ENCODE measurements at places on chromosomes 7 and 10.

DNA sequence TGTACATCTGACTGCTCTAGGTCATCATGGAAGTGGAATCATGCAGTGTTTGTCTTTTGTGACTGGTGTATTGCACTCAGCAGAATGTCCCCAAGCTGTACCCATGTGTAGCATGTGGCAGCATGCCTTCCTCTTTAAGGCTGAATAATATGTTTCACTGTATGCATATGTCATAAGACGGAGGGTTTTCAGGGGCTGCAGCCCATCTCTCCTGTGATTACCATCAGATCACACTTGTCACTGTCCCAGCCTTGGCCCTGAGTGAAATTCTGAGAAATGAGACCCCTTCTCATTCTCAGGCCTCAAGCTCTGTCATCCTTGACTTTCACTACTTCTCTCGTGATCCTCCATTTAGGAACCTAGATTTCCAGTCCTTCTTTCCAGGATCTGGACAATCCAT, 50.0 kb downstream of the CPXM2 start:
- no peak for DNase-seq

- peak; percentile 85 for DNase-seq
Measured at GRCh38 chr10:35058134-35058533, 32.0 kb downstream of the CUL2 start.

- no peak for DNase-seq
Measured at GRCh38 chr7:78900806-78901205, 552.7 kb downstream of the MAGI2 start.

GRCh38 chr10:11205030-11205772, 187.5 kb downstream of the CELF2 start:
- DNase-seq: peak; percentile 33

GRCh38 chr10:88097536-88097935, 234.1 kb downstream of the PTEN start:
- no peak for DNase-seq

- DNase-seq: no peak
Measured at GRCh38 chr7:152059311-152059710, 33.8 kb downstream of the GALNT11 start.

DNA sequence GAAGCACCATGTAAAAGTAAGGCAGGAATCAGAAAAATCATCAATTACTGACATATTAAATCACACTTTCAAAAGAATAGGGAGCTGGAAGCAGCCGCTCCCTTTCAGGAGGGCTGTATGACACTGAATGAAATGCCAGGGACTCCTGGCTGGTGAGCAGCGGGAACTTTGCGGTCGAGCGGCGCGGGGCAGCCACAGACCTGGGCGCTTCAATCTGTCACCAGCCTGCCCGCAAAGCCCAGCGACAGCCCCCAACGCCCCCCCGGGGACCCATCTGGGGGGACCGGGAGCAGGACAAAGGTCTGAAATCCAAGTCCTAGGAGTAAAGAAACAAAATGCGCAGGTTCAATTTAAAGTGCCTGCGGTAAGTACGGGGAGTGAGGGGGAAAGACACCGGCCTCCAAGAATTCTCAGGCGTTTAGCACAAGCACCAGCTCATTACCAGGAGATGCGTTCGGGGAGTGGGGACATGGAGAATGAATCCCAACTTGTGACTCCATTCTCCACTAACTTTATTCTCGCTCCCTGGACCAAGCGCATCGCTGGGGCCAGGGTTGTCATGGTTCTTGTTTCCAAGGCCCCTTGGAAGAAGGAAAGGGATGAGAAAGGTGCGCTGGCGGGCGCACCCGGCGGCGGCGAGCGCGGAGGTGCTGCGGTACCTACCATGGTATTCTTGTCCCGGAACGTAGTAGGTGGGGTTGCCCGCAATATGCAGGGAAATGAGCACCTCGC, 824 bp downstream of the RELN start:
- peak; percentile 9 for DNase-seq

- DNase-seq: no peak
Measured at GRCh38 chr7:77684030-77684429, 12.2 kb upstream of the RSBN1L start.

- DNase-seq: peak; percentile 82
Measured at GRCh38 chr10:9209105-9209798, 1154.8 kb downstream of the GATA3 start.

DNA sequence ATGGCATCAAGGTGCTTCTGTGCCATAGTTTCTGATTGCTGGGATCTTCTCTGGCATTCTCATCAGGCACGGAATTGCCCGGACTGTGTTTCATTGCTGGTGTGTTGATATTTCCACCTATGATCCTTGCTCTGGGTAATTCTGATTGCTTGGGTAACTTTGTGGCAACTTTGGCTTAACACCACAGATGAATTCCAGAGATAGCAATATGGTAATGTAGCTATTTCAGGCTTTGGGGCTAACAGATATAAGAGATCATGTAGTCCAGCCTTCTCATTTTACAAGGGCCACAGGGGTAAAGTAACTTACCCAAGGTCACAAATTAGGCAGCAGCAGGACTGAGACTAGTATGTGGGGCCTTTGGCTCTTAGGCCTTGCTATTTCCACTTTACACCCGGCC, 53.9 kb upstream of the PLPP4 start:
- DNase-seq: no peak

DNA sequence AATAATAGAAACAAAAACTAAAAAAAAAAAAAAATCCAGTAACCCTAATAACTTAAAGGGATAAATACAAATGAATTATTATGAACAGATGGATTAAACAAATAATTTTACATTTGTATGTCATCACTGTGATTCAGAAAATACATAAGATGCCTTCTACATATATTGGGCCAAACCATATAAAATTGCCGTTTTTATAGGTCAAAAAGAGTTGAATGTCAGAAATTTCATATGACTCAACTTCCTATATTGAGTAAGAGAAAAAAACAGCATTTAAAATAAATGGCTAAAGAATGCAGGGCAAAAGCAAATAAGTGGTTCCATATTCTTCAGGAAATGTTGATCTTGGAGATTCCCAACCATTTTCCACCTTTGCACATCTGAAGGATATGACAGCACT, 9.4 kb downstream of the SLC35B4 start:
- DNase-seq: no peak

DNA sequence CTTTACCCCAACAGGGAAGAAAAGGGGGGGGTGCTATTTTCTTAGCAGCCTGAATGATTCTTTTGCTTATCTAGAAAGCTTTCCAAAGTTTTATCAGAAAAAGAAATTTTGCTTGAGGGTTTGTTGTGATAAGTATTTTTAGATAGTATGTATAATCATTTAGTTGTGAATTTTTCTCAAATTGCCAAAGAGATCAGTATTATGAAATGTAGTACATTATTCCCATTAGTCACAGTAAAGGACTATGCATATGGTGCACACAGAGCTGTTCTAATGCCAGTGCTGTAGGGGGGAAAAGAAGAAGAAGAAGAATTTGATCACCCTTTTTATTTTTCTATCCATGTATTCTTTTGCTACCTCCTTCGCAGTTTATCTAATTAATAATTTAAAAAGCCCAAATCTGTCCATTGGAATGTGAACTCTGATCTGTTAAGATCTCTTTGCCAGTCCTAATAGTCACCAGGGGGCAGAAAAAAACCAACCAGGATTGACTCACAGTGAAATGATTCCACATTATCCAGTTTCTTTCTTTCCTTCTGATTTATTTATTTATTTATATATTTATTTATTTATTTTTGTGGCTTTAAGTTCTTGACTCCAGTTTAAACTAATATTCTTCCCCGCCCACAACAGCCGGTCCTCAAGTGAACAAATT, 4.7 kb downstream of the RBM20 start:
- no peak for DNase-seq

DNA sequence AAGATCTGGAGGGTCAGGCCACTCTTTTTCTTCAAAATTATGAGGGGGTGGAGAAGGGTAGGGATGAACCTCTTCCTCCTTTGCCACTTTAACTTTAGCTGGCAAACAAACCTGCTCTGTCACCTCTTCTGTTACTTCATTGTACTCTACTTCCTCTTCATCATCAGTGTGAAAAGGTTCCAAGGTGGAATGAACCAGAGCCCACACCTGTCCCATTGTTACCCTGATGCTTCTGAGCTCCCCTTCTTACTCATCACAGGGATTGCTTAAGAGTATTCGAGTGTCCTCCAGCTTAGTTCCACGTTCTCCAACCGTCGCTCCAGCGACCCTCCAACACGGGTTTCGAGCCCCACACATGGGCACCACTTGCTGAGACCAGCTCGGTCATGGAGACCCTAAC, 5.2 kb downstream of the MRPS24 start:
- DNase-seq: no peak

GRCh38 chr10:61840403-61840802, 61.1 kb upstream of the ARID5B start:
- no peak for DNase-seq

DNA sequence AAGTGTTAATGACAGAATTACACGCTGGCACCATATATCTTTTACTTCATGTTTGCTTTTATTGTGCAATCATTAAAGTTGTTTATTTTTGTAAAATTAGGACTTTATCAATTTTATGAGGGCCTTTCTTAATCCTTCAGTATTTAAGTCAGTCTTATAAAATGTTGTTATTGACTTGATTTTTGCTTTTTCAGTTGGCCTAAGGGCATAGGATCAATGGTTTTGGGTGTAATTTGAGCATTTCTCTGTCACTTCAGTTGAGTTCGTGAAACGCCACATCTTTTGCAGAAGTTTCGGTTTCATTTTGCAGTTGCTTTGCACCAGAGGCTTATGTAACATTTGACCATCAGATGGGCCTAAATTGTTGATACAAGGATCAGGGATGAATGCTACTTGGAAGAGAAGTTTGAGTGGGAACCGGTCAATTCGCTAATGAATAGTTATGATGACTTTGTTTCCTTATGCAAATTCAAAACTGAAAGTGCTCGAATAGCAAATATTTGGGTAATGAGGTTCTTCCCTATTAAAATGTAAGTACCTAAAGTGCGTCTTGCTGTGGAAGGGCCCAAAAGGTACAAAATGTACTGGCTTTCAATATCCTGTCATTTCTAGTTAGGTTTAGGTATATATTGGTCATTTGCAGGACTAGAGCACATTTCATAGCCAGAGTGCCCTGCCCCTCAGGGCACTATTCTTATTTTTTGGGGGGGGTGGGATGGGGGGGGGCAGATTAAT, 340.9 kb downstream of the LRMDA start:
- DNase-seq: no peak

- DNase-seq: no peak
Measured at GRCh38 chr10:62573929-62574328, 199.8 kb downstream of the ZNF365 start.

DNA sequence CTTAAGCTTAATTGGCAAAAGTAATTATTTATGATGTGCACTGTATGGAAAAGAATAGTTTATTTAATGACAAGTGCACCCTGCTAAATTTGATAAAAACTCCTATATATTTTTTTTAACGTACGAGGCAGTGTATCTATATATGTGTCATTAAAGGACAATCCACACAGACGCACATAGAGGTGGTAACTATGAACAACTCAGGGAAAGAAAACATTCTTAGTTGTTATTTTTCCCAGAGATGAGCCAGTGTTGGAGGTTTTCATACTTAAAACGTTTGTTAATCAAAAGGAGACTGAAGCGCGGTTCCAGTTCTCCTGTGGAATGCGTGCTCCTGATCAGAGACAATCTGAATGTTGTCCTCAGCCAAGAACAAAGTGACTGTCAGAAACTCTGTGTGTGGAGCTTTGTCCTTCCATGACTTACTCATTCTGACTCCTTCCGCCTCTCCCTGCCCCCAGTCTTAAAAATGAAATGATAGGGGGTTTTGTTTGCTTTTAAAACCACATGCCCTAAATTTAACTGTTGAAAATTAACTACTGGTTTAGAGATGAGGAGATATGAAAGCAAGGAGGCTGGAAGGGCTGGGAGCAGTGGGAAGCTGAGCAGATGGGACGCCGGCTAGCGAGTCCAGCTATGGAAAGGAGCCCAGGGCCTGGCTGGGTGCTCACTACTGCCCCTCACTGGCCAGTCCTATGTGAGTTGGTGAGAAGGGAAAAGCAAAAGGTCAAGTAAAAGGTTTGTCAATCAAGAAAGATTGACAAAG, 99.6 kb downstream of the SVIL start:
- DNase-seq: peak; percentile 55

GRCh38 chr10:63268149-63268797, 135.1 kb downstream of the NRBF2 start:
- DNase-seq: no peak

GRCh38 chr7:101826081-101826835, 8.8 kb downstream of the CUX1 start:
- DNase-seq: no peak

DNA sequence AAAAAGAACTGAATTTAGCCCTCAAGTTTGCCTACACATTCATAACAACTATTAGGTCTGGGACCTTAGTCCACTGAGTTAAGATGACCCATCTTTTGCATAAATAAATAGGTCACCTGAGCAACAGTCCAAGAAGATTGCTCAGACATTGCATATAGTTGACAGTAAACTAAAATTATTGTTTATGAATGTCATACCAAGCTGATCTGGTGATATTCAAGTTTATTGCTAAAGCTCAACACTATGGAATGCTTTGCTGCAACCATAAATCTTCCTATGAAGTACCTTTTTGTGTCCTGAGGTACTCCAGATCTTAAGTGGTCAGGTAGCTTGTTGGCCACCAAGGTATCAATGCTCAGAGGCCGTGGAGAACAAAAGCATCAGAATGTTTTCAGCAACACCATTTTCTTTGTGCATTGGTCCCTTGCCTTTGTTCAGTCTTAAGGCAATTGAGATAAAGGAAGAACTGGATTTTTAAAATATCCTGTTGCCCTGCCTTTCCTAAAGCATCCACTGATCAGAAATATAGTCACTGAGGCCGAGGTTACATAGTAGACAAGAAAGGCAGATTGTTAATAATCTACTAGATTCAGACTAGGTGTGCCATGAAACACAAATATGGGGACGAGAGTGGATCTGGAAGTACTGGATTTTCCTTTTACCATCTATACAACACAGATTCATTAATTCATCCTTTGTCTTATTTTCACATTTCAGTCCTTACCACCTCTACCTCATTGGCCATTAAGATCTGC, 321.3 kb downstream of the PTEN start:
- no peak for DNase-seq

DNA sequence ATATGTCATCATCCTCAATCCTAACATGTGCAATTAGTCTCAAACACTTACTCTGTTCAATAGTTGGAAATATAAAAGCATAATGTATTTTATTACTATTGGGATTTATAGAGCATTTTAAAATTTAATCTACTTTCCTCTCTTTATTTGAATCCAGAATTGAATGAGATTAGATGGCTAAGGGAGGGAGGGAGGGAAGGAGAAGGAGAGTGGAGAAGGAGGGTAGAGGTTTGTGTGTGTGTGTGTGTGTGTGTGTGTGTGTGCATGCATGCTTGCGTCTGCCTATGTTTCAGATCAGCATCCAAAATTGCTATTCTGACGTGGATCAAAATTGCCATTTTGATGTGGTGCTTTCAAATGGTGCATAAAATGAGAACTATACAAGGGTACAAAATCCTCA, 90.8 kb downstream of the NRP1 start:
- no peak for DNase-seq

- DNase-seq: no peak
Measured at GRCh38 chr7:134191876-134192275, 64.7 kb downstream of the LRGUK start.

DNA sequence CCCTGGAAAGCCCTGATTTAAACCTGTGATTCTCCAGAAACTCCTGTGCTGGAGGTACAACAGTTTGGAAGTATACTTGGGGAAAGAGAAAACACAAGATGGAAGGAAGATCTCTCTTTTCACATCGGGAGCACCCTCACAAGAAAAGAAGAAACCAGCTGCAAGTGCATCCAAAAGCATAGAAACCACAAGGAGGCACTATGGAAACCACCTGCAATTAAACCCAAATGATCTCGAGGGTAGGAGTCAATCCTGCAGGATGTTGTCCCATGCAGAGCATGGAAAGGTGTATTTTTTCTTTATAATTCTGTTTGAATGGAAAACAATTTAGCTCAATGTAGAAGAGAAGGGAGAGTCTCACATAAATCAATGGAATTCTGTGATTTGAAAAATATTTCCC, 210.5 kb downstream of the TWIST1 start:
- DNase-seq: no peak

Measured in endothelial cell of umbilical vein (primary cell).